ENCODE measurements at places on chromosomes 4 and X. TPM values are rescaled to one million over a fixed set of nuclear protein-coding genes. Genes with fewer than 3 reads are reported as not detected.

- no peaks in the 10 kb centered on the region for H3K27me3 ChIP-seq
- no peak overlapping the region for H3K27ac ChIP-seq
- no peak overlapping the region for H3K4me3 ChIP-seq
Observed at GRCh38 chr4:113481820-113482219, 279.7 kb downstream of the CAMK2D start.

GRCh38 chr4:143360838-143361625 lies 24.4 kb downstream of the GAB1 start:
- no peak overlapping the region for H3K4me3 ChIP-seq
- H3K36me3 ChIP-seq, result no peaks in the 10 kb centered on the region
- no peaks in the 10 kb centered on the region for H3K27me3 ChIP-seq
- no peak for DNase-seq

DNA sequence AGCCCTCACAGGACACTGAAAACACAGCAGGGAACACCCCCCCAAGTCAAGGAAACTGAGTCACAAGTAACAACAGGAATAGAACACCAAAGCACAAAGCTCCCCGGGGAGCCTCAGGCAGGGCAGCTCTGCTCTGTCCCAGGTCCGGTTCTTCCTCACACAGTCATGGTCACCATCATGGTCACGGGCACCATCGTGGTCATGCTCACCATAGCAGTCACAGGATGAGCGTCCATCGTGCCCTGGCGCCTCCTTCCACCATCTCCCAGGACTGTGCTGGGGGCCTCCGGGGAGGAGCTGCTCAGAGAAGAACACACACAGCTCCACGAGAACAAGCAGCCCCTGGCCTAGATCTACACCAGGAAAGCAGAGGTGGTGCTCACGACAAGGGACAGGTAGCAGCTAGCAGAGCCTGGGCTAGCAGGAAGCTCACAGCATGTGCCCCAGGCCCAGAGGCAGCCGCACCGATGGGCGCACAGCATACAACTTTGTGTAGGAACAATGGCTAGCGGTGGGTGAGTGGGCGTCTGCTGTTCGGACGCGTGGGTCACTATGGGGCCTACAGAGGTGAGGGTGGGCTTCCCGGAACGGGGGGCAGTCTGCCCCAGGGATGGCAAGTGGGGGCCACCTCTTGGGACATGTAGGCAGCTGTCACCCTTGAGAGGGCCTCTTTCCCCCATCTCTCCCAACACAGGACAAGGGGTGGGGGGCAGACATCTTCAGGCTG lies 3.4 kb downstream of the PNMA6F start:
- H3K4me1 ChIP-seq, result no peaks in the 10 kb centered on the region
- H3K36me3 ChIP-seq, result no peaks in the 10 kb centered on the region
- H3K27me3 ChIP-seq, result no peaks in the 10 kb centered on the region
- no peak for DNase-seq
- H3K4me3 ChIP-seq, result no peak overlapping the region

- H3K36me3 ChIP-seq, result no peaks in the 10 kb centered on the region
- H3K4me1 ChIP-seq, result no peaks in the 10 kb centered on the region
- H3K27me3 ChIP-seq, result no peaks in the 10 kb centered on the region
- H3K4me3 ChIP-seq, result no peak overlapping the region
Observed at GRCh38 chrX:20857746-20858145, 516.5 kb upstream of the CNKSR2 start.

The SSX3 gene
- not detected for total RNA-seq

DNA sequence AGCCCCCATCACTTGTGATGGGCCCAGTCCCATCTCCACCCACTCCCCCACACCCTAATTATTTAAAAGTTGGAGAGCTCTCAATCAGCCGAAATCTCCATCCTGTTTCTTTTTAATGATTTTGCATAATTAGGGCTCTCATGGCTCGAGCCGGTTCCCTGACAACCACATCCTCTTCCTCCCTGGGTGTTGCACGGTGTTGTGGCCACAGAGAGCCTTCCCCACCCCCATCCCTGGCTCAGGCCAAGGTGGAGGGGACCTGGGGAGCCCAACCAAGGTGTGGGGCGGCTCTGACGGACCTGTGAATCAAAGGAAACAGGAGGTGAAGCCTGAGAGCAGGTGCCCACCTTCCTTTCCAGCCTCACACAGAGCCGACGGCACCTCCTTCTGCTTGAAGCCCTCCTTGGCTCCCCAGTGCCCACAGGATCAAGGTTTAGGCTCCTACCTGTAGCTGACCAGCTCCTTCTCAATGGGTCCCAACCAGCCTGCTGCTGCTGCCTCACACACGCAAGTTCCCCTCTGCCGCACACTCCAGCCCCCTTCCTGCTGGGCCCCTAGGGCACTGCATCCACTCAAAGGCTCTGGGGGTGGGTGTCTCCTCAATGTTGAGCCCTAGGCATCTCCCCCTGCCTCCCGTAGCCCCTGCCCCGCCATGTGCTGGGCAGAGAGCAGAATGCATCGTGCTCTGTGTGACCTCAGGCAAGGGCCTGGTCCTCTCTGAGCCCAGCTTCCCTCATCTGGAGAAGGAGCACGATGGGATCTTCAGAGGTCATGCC lies 68.7 kb downstream of the WFS1 start:
- H3K27me3 ChIP-seq, result no peaks in the 10 kb centered on the region
- H3K36me3 ChIP-seq, result no peaks in the 10 kb centered on the region
- peaks cover 5% of the 10 kb centered on the region for H3K4me1 ChIP-seq
- DNase-seq, result no peak
- no peak overlapping the region for H3K4me3 ChIP-seq

DNA sequence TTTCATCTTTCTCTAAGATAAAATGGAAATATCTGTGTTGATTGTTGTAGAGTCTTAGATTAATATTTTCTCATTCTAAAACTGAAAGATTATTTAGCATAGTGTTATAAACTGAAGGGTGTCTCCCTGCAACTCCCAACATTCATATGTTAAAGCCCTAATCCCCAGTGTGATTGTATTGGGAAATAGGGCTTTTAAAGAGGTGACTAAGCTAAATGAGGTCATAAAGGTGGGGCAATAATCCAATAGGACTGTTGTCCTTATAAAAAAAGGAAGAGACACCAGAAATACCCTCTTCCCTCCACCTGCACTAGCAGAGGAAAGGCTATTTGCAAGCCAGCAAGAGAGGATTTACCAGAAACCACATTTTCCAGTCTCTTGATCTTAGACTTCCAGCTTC lies 1626.4 kb downstream of the C4orf33 start:
- no peaks in the 10 kb centered on the region for H3K27me3 ChIP-seq
- no peak overlapping the region for H3K27ac ChIP-seq
- H3K36me3 ChIP-seq, result no peaks in the 10 kb centered on the region
- no peak for DNase-seq
- no peaks in the 10 kb centered on the region for H3K4me1 ChIP-seq

The ESX1 gene
- not detected for total RNA-seq

The PFKFB1 gene
- total RNA-seq, result not detected

The FGF13 gene
- 12.1 TPM for total RNA-seq

GRCh38 chr4:169506903-169507302 lies 105.5 kb downstream of the NEK1 start:
- no peaks in the 10 kb centered on the region for H3K4me1 ChIP-seq
- no peak overlapping the region for H3K27ac ChIP-seq
- H3K4me3 ChIP-seq, result no peak overlapping the region
- DNase-seq, result no peak
- H3K27me3 ChIP-seq, result no peaks in the 10 kb centered on the region
- peaks cover 68% of the 10 kb centered on the region for H3K36me3 ChIP-seq

- H3K4me1 ChIP-seq, result no peaks in the 10 kb centered on the region
- H3K27ac ChIP-seq, result no peak overlapping the region
- H3K27me3 ChIP-seq, result no peaks in the 10 kb centered on the region
- H3K4me3 ChIP-seq, result no peak overlapping the region
- no peaks in the 10 kb centered on the region for H3K36me3 ChIP-seq
Observed at GRCh38 chr4:156247470-156247869, 293.8 kb upstream of the CTSO start.

DNA sequence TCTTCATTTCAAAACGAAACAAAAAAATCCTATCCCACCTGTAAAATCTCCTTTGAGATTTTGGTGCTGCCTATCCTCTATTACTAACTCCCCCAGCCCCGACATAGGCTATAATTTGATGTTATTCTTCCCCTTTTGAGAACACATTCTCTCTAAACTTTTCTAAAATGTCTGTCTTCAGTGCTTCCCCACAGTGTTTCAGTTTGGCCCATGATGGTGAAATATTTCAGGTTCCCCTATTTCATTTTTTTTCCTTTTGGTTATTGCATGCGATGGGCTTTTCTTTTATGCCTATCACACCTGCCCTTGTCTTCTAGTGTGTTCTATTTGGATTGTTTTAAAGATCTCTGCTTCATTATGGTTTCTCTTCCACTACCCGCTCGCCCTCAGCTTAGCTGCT lies 14.7 kb downstream of the BCORL1 start:
- no peaks in the 10 kb centered on the region for H3K27me3 ChIP-seq
- H3K27ac ChIP-seq, result no peak overlapping the region
- H3K4me1 ChIP-seq, result no peaks in the 10 kb centered on the region
- H3K4me3 ChIP-seq, result no peak overlapping the region

GRCh38 chr4:185774845-185775680 lies 36.9 kb downstream of the SORBS2 start:
- H3K27ac ChIP-seq, result peak overlapping the region; percentile 63
- no peaks in the 10 kb centered on the region for H3K36me3 ChIP-seq
- DNase-seq, result no peak
- no peaks in the 10 kb centered on the region for H3K27me3 ChIP-seq

GRCh38 chr4:124902001-124902515 lies 189.5 kb upstream of the ANKRD50 start:
- no peak for DNase-seq
- no peak overlapping the region for H3K4me3 ChIP-seq
- no peaks in the 10 kb centered on the region for H3K36me3 ChIP-seq
- no peaks in the 10 kb centered on the region for H3K27me3 ChIP-seq

DNA sequence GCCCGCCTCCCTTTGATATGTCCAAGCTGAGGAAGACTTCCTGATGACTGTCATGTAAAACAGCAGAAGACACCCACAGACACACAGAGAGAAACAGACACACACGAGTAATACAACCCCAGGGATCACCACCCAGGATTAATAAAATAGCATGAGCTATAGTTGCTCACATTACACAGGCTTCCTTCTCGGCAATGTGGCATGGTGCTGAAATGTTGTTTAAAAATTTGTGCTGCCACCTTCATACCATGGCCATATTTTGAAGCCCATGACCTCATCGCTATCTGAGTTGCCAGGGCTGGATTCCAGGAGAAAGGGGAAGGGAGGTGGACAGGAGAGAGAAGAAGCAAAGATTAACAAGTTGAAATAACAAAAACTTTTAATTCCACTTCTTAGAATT lies 111.7 kb downstream of the SYNPO2 start:
- H3K27ac ChIP-seq, result peak overlapping the region; percentile 91
- H3K36me3 ChIP-seq, result no peaks in the 10 kb centered on the region
- no peak for DNase-seq
- no peak overlapping the region for H3K4me3 ChIP-seq
- no peaks in the 10 kb centered on the region for H3K27me3 ChIP-seq

GRCh38 chr4:1503583-1504471 lies 97.6 kb upstream of the NKX1-1 start:
- H3K27ac ChIP-seq, result no peak overlapping the region

- DNase-seq, result no peak
- no peaks in the 10 kb centered on the region for H3K27me3 ChIP-seq
- H3K36me3 ChIP-seq, result no peaks in the 10 kb centered on the region
- H3K4me3 ChIP-seq, result no peak overlapping the region
- H3K4me1 ChIP-seq, result no peaks in the 10 kb centered on the region
Observed at GRCh38 chrX:79975605-79976004, 38.9 kb upstream of the TBX22 start.

The RHOH gene
- total RNA-seq, result 2.5 TPM

The EIF2S3 gene
- 159 TPM for total RNA-seq

The PCSK1N gene
- total RNA-seq, result 15.2 TPM

GRCh38 chrX:15430076-15430475 lies 45.9 kb upstream of the VEGFD start:
- H3K27ac ChIP-seq, result no peak overlapping the region
- no peaks in the 10 kb centered on the region for H3K4me1 ChIP-seq
- no peaks in the 10 kb centered on the region for H3K36me3 ChIP-seq
- H3K4me3 ChIP-seq, result no peak overlapping the region
- H3K27me3 ChIP-seq, result no peaks in the 10 kb centered on the region
- no peak for DNase-seq

The CYTL1 gene
- 1.2 TPM for total RNA-seq

The PAGE4 gene
- 2.1 TPM for total RNA-seq

The GLOD5 gene
- not detected for total RNA-seq

The TLR6 gene
- total RNA-seq, result 1.1 TPM

GRCh38 chr4:138184886-138185285 lies 57.3 kb downstream of the SLC7A11 start:
- H3K4me3 ChIP-seq, result no peak overlapping the region
- no peaks in the 10 kb centered on the region for H3K27me3 ChIP-seq
- H3K4me1 ChIP-seq, result peaks cover 25% of the 10 kb centered on the region
- H3K27ac ChIP-seq, result no peak overlapping the region

DNA sequence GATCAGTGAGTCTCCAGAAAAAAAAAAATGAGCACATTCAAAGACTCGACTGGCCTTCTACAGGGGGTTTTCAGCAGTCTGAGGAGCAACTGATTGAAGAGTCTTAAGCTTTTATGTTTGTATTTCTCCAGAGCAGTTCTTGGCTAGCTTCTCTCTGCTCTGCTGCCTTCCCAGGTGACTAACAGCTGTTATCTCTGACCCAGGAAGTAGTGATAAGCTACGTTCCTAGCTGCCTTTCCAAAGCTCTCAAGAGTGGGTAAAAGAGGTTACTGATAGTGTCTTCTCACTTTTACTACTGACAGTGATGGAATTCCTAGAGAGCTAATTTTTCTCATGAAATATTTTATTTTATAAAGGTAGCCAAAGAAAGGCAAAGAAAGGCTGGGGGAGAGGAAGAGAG lies 66.6 kb downstream of the ENOX2 start:
- H3K27me3 ChIP-seq, result no peaks in the 10 kb centered on the region
- no peaks in the 10 kb centered on the region for H3K4me1 ChIP-seq
- no peak for DNase-seq
- no peaks in the 10 kb centered on the region for H3K36me3 ChIP-seq

The CCDC158 gene
- 1.4 TPM for total RNA-seq

The NXF2B gene
- total RNA-seq, result not detected

DNA sequence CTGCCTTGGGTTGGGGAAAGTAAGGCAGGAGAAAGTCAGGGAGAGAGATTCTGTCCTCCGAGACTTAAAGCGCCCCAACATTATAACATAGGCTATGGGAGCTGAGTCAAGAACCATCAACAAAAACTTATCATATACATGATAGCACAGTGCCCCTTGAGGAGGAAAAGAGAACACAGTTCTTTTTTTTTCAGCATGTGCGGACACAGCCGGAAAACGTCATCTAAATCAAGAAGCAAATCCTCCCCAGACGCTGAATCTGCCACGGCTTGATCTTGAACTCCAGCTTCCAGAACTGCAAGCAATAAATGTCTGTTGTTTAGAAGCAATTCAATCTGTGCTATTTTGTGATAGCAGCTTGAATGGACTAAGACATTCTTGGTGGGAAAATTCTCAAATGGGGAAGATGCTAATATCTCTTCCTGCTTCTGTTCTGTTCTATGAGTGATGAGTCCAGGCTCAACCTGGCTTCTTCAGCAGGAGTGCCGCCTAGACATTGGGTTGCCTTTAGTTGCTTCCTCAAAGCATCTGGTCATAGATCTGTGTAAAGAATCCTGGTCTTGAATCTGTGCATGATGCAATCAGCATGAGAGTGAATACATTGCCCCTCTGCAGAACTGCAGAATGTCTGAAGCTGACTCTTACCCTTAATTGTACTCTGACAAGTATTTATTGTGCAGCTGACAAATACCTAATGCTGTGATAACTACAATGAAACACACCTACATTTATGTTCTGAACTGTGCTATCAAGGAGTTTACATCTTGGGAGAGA lies 549.8 kb upstream of the PRKX start:
- no peak overlapping the region for H3K27ac ChIP-seq
- no peaks in the 10 kb centered on the region for H3K4me1 ChIP-seq
- H3K4me3 ChIP-seq, result no peak overlapping the region
- H3K27me3 ChIP-seq, result no peaks in the 10 kb centered on the region
- DNase-seq, result no peak
- no peaks in the 10 kb centered on the region for H3K36me3 ChIP-seq
